ENCODE measurements at places on chromosomes 5 and 9.

DNA sequence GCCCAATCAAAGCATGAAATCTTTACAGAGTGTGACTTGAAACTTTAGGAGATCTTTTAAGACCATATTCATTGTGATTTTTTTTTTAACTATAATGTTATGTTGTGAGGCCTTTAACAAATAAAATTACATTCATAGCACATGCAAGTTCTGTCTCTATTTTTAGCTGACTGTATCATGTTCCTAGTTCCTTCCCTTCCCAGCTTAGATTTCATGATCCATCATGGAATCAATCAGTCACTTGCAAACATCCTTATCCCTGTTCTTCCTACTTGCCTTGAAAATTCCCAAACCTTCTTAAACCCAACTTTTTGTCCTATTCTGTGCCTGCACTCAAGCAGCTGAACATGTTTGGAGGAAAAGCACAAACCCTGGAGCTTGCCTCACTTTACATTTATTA lies 141.8 kb downstream of the DMXL1 start:
- no peak for DNase-seq

GRCh38 chr9:117903453-117903852 lies 199.2 kb downstream of the TLR4 start:
- DNase-seq = no peak

DNA sequence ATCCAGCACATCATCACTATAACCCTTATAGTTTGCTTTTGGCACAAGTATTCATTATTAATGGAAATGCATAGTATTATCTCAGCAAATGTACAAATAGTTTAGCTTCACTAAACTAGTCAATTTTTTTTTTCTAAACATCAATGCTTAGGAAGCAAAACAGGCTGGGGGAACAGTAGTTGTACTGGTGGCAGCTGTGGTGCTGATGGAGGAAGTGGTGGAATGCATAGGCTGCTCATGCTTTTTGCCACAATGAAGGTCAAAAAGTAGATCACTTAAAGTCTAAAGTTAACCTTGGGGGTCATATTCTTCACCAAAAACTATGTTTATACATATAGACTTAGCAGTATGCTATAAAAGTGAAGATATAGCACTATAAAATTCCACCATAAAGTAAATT lies 36.3 kb upstream of the CDKN2B start:
- DNase-seq = no peak

GRCh38 chr5:36778336-36778735 lies 98.2 kb upstream of the NIPBL start:
- no peak for DNase-seq

DNA sequence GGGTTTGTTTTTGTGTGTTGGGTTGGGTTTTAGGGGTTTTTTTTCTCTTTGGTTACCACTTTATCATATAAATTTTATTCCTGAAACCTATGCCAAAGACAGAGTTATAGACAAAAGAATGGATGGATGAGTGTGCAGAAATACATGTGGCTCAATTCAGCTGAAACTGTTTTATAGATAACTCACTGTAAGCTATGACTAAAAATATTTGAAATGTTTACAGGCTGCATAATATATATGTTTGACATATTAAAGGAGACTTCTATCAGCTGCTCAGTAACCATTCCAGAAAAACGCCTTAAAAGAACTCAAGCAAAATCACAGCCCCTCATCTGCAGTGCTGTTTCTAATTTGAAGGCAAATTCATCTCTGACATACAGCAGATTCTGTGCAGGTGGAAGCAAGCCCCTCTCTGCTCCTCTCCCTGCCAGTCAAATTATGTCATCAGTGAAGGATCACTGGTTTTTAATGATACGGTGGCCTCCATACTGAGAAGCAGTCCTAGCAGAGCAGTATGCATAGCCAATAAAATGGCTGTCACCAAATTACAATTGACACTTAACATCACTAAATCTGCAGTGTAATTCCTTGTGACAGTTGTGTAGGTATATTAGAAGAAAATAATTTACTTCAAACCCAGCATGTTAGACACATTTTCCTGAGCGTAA lies 301.6 kb downstream of the NR2F1-AS1 start:
- no peak for DNase-seq

DNA sequence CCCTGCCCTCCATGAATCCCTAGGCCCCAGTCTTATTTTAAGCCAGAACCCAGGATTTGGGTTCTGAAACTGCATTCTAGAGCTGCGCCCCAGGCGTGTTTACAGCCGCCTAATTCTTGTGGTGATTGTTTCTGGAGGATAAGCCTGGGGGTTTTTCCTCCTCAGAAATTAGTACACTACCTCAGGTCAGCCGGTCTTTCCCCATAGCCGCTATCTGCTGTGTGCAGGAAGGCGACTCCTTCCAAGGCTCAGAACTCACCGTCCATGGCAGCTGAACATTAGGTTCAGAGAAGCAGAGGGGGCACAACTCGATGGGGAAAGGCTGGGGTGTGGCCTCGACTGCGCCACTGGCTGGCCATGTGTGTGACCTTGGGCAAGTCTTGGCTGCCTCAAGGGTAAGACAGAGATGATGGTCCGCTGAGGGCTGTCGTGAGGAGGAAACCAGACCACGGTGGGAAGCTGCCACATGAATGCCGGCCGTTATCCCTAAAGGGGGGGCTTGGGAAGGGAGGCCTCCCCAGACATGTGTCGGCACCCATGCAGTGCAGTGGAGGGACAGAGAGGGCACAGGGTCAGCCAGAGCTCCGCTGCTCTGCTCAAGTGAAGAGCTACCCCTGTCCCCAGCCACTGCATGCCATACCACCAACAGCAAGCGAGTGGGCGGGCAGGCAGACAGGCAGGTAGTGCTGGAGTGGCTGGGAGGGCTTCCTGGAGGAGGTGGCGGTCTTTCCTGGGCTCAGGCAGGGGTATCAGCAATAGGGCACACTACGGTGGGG lies 28.9 kb downstream of the SHB start:
- no peak for DNase-seq

DNA sequence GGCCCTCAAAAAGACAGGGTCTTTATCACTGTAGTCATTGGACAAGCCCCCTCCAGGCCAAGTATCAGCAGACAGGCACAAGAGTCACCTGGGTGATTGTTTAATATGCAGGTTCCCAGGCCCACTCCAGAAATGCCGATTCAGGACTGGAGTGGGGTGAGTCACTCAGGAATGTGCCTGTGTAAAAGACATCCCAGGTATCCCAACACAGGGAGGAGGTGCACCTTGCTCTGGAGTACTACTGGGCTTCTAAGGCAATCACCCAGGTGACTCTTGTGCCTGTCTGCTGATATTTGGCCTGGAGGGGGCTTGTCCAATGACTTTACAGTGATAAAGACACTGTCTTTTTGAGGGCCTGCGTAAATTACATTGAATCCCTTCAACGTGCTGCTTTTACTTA lies 40.6 kb downstream of the ACTL7B start:
- no peak for DNase-seq

DNA sequence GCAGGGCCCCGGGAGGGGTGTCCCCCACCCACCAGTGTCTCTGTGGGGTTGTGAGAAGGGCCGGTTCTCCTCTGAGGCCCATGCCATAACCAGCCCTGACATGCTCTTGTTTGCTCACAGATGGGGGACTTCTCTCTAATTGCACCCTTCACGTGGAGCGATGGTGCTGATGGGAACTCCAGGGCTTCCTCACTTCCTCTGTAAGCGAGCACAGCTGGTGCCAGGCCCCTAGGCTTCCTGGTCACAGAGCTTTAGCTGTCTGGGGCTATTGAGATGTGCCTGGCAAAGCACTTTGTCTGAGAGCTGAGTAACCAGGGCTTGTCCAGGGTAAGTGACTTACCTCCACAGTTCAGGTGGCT lies 36.4 kb downstream of the PHF2 start:
- DNase-seq = no peak

Data from CD8-positive, alpha-beta T cell (primary cell).